ENCODE measurements at places on chromosomes 11 and 22. TPM values are rescaled to one million over a fixed set of nuclear protein-coding genes. Genes with fewer than 3 reads are reported as not detected.

Gene OR51B5
- 0.61 TPM for polyA plus RNA-seq

Gene PLEKHB1
- polyA plus RNA-seq: 31.4 TPM

Gene SHANK3
- polyA plus RNA-seq: 14.0 TPM

Gene SMTNL1
- polyA plus RNA-seq: 9.2 TPM

Gene APOBEC3A
- 0.18 TPM for polyA plus RNA-seq

Gene GTF2H1
- 69.8 TPM for polyA plus RNA-seq

Measured in right lung (tissue), 10 donors.